ENCODE measurements at places on chromosomes 2 and 18.

GRCh38 chr2:144606466-144607095 lies 86.7 kb upstream of the ZEB2 start:
- no peak for DNase-seq

DNA sequence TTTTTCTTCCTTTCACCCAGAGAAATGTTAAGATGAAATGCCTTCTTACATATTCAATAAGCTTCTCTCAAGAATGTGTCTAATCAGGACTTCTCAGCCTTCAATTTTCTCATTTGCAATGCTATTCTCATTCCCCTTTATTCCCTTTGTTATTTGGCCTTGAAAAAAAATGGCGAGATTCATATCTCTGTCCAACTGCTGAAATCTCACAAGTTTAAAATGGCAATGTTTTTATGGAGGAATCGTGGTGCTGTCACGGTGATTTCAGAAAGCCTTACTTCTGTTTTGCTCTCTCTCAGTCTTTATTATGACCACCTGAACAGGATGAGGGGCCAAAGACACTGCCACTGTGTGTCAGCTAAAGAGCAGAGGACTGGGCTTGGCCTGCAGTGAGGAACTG lies 928.5 kb downstream of the DCC start:
- DNase-seq = no peak

DNA sequence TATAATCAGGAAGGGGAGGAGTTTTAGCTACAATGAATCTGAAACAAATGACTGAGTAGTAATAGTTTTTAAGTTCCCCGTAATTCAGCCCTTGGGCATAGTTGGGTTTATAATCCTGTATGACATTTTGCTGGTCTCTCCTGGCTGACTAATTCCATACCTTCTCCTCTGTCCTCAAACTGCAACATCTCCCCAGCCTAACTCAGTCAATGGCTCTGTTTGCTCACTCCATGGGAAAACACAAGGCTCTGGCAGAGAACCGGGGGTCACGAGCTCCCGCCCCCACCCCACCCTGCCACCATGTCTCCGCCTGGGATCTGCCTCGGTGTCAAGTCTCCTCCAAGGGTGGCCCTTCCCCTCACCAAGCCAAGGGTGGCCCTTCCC lies 168.6 kb downstream of the HDAC4 start:
- DNase-seq = no peak

- DNase-seq = no peak
These were observed 69.5 kb upstream of the SPTBN1 start for GRCh38 chr2:54386585-54386984.

- no peak for DNase-seq
These were observed 53.3 kb downstream of the ZEB2 start for GRCh38 chr2:144466637-144467036.

DNA sequence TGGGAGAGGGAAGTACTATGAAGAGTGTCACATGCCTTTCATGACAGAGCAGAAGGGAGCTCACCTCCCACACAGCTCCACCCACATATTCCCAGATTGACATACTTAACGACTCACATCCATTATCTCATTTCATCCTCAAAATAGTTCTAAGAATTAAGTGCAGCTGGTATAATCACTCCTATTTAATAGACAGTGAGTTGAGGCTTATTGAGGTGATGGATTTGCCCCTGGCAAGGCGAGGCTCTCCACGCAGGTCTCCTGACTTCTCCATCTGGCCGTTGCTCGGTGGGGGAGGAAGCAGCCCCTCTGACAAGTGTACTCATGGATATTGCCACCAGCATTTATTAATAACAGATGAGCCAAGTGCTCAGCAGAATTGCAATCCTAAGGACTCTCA lies 81.4 kb downstream of the TGOLN2 start:
- DNase-seq = no peak

DNA sequence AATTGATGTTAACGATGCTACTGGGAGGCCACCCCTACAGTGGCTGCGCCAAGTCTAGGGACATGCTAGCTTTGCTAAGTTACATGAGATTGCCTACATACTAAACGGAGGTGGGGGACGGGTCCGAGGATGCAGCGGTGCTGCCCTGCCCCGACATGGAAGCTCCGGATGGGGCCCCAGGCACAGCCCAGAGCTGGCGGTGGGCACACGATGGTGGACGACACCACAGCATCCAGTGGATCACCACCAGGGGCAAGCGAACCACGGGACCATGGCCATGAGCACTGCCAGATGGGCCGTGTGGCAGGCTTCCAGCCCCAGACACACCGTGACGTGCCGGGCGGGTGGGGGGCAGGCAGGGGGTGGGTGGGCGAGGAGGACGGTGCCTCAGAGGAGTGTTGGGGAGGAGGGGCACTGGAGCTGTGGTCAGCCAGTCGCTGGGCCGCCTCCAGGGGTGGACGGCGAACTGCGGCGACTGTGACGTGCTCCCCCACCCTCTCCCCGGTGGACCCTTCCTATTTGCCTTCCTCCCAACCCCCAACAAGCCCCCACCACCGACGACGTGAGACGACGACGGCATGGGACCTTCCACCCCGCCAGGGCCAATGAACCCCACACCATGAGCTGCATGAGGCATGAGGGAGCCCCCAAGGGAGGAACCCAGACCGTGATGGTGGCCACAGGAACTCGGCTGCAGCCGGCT lies 90.6 kb upstream of the ANKRD30BL start:
- no peak for DNase-seq

DNA sequence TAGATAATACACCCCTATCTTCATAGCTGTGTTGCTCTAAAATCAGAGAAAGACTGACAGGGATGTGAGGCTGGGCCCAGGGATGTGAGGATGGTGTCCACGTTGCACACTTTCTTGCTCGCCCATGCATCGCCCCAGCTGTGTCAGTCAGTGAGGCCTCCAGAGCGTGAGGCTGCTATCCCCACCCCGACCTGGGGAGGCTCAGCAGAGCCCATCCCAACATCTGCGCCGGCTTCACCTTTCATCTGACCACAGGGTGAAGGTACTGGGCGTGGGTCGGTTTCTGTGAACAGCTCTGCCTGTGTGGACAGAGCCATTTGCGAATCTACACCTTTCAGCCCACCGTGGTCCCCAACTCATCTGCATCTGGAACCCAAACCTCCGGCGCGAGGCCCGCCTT lies 255.7 kb downstream of the HDAC4 start:
- no peak for DNase-seq

DNA sequence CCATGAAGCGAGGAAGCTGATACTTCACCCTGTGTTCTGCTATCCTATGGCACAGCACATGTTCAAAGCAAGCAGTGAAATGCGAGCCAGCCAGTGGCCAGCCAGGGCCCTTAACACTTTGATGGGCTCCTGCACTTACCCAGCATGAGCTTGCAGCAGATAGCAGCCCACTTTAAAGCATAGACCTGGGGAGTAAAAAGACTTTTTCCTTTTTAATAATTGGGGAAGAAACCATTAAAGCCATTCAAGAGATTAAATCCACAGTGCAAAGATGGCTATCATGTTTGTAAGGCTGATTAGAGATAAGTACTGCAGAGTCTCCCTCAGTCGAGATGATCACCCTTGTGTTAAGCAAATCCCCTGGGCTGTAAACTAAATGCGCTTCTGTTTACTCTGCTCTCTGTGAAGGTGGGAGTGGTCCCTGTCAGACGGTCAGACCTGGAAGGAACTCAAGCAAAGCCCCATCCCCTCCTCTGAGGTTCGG lies 15.7 kb downstream of the CCBE1 start:
- no peak for DNase-seq

- DNase-seq = no peak
These were observed 99.6 kb upstream of the MCFD2 start for GRCh38 chr2:47015206-47015605.

DNA sequence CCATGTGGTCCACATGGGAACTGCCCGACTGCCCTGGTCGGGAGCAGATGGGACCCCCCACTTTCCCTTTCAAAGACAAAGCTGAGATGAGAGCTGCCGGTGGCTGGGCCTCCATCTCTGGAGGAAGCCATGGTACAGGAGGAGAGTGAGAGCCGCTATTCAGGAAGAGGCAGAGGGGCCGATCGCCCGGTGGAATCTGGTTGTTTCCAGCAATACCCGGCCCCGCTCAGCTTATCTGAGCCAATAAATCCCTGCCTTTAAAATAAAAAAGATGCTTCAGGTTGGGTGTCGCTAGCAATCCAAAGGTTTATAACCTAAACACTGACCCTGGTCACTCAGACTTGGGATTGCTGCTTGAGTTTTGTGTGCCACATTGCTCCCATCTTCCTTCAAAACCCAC lies 15.2 kb upstream of the B3GNT7 start:
- DNase-seq = no peak

GRCh38 chr18:51194604-51195003 lies 2.9 kb downstream of the MEX3C start:
- DNase-seq = peak; percentile 17

- DNase-seq = peak; percentile 29
These were observed 234.6 kb downstream of the EIPR1 start for GRCh38 chr2:3142961-3143571.

GRCh38 chr2:138780446-138780880 lies 273 bp upstream of the NXPH2 start:
- DNase-seq = no peak

DNA sequence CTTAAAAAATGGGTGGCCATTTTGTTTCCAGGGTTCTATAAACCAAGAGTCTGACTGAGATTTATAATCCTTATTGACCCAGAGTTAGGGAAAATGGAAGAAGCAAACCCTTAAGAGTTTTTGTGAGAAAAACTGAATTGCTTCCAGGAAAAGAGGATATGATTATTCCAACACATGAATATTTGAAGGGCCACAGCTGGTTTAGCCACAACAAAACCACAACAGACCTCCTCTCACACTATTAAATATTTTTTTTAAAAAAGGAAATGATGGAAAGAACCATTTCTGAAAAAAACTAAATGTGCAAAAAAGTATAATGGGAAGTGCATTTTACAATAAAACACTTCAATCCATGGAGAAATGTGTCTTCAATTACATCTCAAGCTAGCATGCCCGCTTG lies 182.7 kb downstream of the ETAA1 start:
- DNase-seq = no peak

- DNase-seq = no peak
These were observed 1377.0 kb downstream of the SUCLG1 start for GRCh38 chr2:83081826-83082690.

- no peak for DNase-seq
These were observed 145.2 kb downstream of the CCBE1 start for GRCh38 chr18:59551902-59552635.

GRCh38 chr2:76721226-76721625 lies 801.0 kb downstream of the LRRTM4 start:
- DNase-seq = no peak

- DNase-seq = no peak
These were observed 269.3 kb downstream of the TNS1 start for GRCh38 chr2:217733461-217733860.

GRCh38 chr2:2832657-2833056 lies 501.6 kb upstream of the MYT1L start:
- DNase-seq = no peak

DNA sequence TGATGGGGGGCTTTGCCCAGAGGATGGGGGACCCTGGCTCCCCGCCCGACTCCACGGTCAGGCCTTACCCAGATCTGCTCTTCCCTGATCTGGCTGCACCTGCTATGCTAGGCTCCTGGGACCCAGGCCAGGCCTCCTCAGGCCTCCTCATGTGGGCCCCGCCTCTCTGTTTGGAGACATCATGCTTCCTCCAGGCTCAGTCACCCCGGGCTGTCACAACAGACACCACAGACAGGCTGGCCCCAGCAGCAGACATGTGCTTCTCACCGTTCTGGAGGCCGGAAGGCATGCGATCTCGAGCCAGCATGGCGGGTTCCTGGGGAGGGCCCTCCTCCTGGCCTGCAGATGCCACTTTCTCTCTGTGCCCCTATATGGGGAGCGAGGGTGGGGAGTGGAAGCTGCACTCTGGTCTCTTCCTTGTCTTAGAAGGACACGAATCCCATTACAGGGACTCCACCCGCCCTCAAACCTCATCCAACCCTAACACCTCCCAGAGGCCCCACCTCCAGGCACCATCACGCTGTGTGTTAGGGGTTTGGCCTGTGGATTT lies 10.8 kb upstream of the NEU4 start:
- peak; percentile 61 for DNase-seq

GRCh38 chr2:159091976-159092375 lies 123.5 kb downstream of the TANC1 start:
- DNase-seq = no peak

DNA sequence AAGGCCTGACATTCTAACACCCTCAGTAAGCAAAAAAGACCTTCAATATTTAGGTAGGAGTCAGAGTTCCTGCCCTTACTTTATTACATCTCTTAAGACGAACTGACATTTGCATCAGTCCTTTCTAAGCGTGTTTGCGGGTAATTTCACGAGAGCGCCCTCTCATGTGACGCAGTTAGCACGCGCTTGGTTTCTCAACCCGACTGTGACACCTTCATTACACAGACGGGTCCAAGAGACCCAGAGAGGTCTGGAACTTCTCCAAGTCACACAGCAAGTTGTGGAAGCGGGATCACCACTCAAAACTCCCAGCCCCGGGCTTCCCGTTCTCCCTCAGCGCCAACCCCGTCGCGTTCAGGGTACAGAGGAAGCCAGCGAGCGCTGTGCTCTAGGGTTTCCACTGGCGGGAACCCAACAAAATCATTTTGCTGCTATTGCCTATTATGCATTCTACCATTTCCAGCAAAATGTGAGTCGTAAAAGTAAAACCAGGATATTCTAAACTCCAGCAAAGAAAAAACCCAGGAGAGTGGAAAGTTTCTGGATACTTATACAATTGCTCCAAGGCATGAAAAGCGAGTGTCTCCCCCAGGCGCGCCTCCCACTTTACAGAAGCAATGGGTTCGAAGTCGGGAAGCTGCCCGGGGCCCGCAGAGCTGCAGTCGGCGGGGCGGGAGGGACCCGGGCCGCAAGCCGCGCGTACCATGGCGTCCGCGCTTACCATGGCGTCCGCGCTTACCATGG lies 601 bp downstream of the ENOSF1 start:
- peak; percentile 43 for DNase-seq

- DNase-seq = peak; percentile 88
These were observed 18.3 kb downstream of the YPEL5 start for GRCh38 chr2:30165050-30165520.

- peak; percentile 50 for DNase-seq
These were observed 14.8 kb downstream of the WDFY1 start for GRCh38 chr2:223930103-223930976.
